ENCODE measurements at places on chromosomes 1 and 21.

- no peak for DNase-seq
Observed at GRCh38 chr1:179287946-179288345, 5.7 kb upstream of the SOAT1 start.

- no peak for DNase-seq
Observed at GRCh38 chr1:159444511-159444910, 5.0 kb downstream of the OR10J1 start.

DNA sequence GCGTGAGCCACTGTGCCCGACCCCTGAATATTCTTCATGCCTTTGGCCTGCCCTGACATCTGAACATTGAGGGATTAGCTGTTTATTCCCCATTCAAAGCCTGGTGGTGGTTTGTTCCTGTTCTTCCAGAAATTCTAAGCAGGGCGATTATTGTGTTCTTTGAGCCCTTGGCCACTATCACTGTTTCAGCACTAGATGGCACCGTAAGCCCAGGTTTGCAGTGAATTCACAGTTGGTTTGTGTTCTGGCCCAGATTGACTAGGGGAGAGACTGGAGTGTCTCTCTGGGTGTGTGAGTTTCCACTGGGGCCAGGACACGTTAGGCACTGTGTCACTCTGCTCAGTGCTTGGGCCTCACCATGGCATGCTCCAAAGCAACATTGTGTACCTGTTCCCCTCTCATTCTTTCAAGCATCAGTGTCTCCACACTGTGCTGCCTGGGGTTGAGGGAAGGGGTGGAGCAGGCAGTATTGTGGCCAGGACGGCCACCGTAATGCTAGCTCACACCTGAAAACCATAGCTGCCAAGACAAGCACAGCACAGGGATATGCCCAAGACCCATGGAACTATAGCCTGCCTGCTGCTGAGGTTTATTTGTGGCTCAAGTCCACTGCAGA lies 52.7 kb downstream of the PKN2 start:
- DNase-seq: no peak

GRCh38 chr1:115182012-115182715 lies 92.9 kb upstream of the TSPAN2 start:
- no peak for DNase-seq

DNA sequence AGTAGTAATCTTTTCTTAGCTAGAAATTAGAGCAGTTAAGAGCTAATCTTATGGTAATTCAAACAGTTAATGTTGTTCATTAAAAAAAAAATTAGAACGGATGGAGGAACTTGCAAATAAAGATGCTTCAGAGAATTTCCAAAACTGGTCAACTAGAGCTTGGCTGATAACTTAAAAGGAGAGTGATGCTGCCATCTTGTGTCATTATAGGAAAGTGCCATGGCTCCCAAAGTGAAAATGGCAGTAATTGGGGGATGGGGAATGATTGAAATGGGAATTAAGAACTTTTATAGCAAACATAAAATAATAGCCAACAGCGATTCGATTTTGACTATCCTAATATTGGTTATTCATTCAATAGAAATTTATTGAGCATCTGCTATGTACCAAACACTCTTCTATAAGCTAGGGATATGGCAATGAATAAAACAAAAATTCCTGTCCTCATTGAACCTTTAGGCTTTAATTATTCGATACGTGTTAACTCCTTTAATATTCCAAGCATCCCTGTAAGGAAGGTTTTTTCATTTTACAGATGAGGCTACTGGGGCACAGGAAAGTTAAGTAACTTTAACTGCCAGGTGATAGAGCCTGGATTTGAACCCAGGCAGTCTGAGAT lies 5.7 kb upstream of the PLPP3 start:
- no peak for DNase-seq

- DNase-seq: no peak
Observed at GRCh38 chr1:241411776-241412338, 54.9 kb upstream of the RGS7 start.

- DNase-seq: no peak
Observed at GRCh38 chr1:112991402-112992120, 35.6 kb upstream of the SLC16A1 start.

GRCh38 chr1:226128487-226129075 lies 58.0 kb downstream of the ACBD3 start:
- no peak for DNase-seq

DNA sequence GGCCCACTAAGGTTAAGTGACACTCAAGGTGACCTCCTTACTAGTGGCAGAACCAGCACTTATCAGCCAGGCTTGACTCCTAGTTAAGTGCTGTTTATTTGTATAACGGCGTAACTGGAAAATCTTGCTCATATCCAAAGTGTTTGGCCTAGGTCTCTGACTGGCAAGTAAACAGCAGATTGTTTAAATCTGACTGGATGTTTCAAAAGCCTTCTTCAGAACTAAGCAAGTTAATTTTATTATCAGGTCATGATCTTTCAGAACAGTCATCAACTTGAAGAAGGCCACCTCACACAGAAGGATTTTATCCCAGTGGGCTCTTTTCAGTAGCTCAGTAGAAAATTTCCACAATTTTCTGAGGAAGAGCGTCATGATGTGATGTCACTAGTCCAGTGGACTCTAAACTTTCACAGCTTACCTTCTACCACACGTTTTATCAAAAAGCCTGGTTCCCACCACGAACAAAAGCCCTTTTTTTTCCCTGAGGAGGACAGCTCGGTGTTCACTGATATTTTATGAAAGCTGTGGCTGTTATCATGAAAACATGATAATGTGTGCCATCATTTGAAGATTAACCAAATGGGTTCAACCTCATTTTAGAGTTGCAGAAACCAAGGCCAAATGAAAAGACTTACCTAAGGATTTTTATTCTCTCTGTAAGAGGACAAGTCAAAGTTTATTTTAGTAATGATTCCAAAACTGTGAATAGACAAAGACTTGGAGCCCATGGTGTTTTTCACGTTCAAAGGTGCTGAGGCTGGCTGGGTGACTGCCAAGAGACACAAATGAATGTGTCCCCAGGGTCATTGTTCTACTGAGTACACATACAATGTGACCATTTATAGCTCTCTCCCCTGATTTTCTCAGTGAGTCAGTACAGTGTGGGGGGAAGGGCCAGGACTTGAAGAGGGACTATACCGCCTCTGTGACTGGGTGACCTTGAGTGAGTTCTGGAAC lies 9.1 kb downstream of the SGIP1 start:
- DNase-seq: no peak

- DNase-seq: no peak
Observed at GRCh38 chr1:57934745-57935144, 510.9 kb upstream of the DAB1 start.

DNA sequence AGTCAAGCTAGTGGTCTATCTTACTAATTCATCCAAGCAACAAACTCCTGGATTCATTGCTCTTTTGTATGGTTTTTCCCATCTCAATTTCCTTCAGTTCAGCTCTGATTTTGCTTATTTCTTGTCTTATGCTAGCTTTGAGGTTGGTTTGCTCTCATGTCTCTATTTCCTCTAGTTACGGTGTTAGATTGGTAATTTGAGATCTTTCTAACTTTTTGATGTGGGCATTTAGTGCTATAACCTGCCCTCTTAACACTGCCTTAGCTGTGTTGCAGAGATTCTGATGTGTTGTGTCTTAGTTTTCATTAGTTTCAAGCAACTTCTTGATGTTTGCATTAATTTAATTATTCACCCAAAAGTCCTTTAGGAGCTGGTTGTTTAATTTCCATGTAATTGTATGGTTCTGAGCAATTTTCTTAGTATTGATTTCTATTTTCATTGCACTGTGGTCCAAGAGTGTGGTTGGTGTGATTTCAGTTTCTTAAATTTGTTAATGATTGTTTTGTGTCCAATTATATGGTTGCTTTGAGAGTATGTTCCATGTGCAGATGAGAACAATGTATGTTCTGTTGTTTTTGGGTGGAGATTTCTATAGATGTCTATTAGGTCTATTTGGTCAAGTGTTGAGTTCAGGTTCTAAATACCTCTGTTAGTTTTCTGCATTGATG lies 154.6 kb downstream of the PLPPR5 start:
- no peak for DNase-seq

- DNase-seq: no peak
Observed at GRCh38 chr1:227774821-227775661, 39.8 kb downstream of the SNAP47 start.

GRCh38 chr21:19547951-19548840 lies 1144.6 kb upstream of the TMPRSS15 start:
- DNase-seq: no peak

DNA sequence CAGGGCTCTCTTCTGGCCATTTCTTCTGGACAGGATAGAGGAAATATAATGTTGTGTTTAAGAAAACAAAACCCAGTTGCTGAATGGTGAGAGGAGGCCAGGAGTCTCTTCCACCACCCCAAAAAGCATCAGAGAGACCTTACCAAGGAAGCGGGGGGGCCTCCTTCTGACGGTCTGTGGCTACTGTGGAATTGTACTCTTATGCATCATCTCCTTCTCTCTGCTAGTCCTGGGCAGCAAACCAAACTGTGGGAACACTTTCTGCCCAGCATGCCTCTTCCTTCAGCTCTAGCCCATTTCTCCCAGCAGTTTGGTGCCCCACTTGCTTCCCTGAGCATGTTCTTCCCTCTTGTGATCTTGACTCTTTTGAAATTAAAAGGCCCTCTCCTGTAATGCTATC lies 157.7 kb downstream of the HHIPL2 start:
- DNase-seq: no peak

GRCh38 chr1:204763773-204764427 lies 78.4 kb upstream of the LRRN2 start:
- DNase-seq: peak; percentile 36

GRCh38 chr21:35529171-35529863 lies 480.2 kb upstream of the RUNX1 start:
- no peak for DNase-seq

DNA sequence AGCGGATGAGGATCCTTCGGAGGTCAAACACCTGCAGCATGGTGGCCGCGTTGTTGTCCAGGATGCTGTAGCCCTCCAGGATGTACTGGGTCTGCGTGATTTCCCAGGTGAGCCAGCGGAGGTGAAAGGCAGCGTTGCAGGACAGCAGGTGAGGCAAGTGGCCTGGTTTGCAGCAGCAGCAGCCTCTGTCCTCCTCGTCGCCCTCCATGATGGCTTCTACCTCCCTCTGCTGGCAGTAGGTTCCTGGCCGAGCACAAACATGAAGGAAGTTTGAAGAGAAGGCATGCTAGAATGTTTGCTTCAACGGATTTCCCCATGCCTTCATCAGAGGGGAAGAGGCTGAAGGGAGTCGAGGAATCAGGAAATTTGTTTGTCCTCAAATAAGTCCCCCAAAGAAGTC lies 74.7 kb downstream of the NTPCR start:
- no peak for DNase-seq

DNA sequence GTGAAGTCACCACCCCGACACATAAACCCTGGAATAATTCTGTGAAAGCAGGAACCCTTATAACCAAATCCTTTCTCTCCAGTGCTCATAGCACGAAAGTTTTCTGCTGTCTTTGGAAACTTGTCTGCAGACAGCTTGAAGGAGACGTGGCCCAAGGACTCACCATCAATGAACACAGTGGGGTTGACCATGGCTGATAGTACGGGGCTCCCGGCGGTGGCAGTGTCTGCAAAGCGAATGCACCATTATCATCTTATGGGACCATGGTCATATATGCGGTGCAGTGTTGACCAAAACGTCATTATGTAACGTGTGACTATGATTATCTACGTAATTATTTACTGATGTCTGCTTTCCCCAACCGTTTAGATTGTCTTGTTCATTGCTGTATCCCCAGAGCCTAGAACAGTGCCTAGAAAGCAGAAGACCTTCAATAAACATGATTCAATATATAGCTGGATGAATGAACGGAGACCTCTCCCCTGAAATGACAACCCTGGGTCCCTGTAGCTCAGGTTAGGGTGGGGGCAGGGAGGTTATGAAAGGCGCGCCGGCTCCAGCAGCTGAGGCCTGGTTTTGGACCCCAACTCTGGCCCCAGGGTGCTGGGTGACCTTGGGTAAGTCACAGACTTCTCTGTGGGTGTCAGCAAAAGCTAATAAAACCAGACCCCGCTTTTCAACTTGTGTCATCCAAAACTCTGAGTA lies 128.4 kb upstream of the ZBTB40 start:
- DNase-seq: no peak

DNA sequence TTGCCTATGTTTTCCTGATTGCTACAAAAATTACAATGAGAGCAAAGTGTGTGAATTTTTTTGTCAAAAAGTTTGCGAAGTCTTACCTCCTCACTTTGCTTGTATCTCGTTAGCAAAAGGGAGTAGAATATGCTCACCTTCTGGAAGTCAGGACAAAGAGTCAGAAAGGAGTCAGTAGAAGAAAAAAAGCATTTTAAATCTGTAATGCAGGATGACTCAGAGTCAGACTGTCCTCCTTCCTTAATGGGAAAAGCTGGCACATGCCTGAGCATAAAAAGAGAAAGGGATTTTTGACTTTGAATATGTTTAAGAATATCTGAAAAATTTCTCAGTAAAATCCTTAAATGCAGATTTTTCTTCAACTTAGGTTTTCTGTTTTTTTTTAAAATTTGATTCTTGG lies 14.2 kb upstream of the VN1R5 start:
- DNase-seq: no peak

GRCh38 chr1:215599418-215600074 lies 32.4 kb downstream of the KCTD3 start:
- no peak for DNase-seq
